ENCODE measurements at places on chromosomes 7 and 10. TPM values are rescaled to one million over a fixed set of nuclear protein-coding genes. Genes with fewer than 3 reads are reported as not detected.
A peak's percentile ranks its signal among the peaks of the same experiment; 100 is the strongest.

Gene STMP1
- total RNA-seq: 29.5 TPM

Gene SNX10
- total RNA-seq: 21.8 TPM

Gene PDK4
- total RNA-seq: 1.4 TPM

Gene TFPI2
- total RNA-seq: 2.9 TPM

Gene DHX32
- 117 TPM for total RNA-seq

- DNase-seq: no peak
- H3K4me3 ChIP-seq: no peak overlapping the region
- no peaks in the 10 kb centered on the region for H3K36me3 ChIP-seq
- H3K27me3 ChIP-seq: no peaks in the 10 kb centered on the region
- peaks cover 21% of the 10 kb centered on the region for H3K4me1 ChIP-seq
- no peak overlapping the region for H3K27ac ChIP-seq
Measured at GRCh38 chr7:155202106-155202871, 95.4 kb upstream of the INSIG1 start.

DNA sequence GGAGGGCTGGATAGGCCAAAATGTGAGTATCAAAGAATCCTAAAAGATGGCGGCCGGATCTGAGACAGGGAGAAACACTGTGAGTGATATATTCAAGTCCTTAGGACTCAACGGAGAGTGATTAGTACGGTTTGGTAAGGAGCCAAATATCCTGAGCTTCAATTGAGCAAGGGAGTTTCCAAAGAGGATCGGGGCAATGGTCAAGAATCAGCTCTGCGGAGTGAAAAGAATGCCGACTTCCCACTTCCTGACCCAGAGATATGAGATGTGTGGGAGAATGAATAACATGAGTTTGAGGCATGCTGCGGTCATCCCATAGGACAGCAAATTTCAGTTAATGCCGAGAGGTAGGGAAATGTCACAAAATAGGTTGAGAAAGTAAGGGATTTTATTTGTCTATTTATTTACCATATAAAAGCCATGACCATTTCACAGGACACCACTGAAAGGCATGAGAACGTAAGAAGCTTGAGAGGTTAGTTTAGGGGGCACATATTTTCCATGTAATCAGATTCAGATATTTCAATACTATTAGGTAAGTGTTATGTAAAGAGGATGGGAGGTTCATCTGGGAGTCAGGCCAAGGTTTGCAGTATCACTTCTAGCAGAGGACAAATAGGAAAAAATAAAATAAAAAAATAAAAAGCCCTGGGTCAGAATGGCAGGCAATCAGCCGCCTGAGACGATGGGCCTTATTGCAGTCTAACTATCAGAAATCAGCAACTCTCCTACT lies 165.6 kb downstream of the HGF start:
- no peaks in the 10 kb centered on the region for H3K27me3 ChIP-seq
- DNase-seq: no peak
- H3K36me3 ChIP-seq: no peaks in the 10 kb centered on the region
- no peak overlapping the region for H3K4me3 ChIP-seq
- no peak overlapping the region for H3K27ac ChIP-seq
- no peaks in the 10 kb centered on the region for H3K4me1 ChIP-seq

- no peak for DNase-seq
- 0 out of 2 replicates have a peak, but pooled peaks cover 3% of the 10 kb centered on the region for H3K4me1 ChIP-seq
- H3K27me3 ChIP-seq: no peaks in the 10 kb centered on the region
Measured at GRCh38 chr10:21749788-21750187, 215.8 kb downstream of the MLLT10 start.

DNA sequence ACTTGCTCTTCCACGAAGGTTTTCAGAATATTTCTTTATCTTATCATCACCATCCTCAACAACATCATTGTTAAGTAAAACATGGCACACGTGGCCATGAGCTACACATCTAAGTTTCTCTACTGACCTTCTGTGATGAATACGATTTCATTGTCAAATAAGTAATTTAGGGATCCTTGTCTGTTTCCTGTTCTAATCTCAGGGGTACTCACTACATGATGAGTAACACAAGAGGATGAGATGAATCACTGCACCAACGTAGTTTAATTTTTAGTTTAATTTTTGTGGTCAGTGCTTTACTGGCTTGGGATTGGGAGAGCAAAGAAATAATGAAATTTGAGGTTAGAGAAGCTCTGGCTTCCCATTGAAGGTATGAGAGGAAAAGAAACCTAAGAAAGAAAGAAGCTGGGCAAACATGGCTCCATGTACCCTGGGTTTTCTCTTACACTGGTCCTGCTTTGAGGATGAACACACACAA lies 461.9 kb upstream of the KLF6 start:
- no peaks in the 10 kb centered on the region for H3K36me3 ChIP-seq
- H3K27me3 ChIP-seq: no peaks in the 10 kb centered on the region
- H3K27ac ChIP-seq: peak overlapping the region; percentile 95
- no peak overlapping the region for H3K4me3 ChIP-seq

GRCh38 chr10:74500026-74500704 lies 326.2 kb upstream of the KAT6B start:
- no peak overlapping the region for H3K4me3 ChIP-seq
- no peak for DNase-seq
- no peak overlapping the region for H3K27ac ChIP-seq

GRCh38 chr7:150978126-150978789 lies at the start of gene KCNH2:
Gene KCNH2 (minus strand): TSS chr7:150978321. CDS start chr7:150977913, 408 bp downstream.
- H3K27ac ChIP-seq: no peak within 1 kb of the TSS
- peak within 1 kb of the TSS; percentile 53 for H3K4me3 ChIP-seq
- peaks cover 3% of the 10 kb centered on the region for H3K27me3 ChIP-seq
- no peak for DNase-seq
- no peaks in the 10 kb centered on the region for H3K36me3 ChIP-seq

DNA sequence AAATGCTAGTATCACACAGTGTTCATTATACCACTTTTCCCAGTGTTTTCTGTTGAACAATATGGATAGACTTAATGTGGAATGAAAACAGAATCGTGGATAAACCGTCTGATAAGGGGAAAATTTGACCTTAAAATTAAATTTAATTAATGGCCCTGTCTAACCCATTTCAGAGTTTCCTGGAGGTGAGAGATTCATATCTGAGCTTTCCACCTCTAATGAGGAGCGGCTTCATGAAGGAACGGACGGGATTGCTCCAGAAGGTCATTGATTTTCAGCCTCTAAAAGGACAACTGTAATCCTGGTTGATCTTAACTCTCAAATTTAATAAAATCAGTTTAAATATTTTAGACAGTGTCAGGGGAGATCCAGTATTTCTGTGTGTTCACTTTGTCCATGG lies 874.9 kb downstream of the GRID1 start:
- no peaks in the 10 kb centered on the region for H3K36me3 ChIP-seq
- no peak for DNase-seq
- H3K27ac ChIP-seq: no peak overlapping the region
- H3K27me3 ChIP-seq: no peaks in the 10 kb centered on the region
- no peak overlapping the region for H3K4me3 ChIP-seq

DNA sequence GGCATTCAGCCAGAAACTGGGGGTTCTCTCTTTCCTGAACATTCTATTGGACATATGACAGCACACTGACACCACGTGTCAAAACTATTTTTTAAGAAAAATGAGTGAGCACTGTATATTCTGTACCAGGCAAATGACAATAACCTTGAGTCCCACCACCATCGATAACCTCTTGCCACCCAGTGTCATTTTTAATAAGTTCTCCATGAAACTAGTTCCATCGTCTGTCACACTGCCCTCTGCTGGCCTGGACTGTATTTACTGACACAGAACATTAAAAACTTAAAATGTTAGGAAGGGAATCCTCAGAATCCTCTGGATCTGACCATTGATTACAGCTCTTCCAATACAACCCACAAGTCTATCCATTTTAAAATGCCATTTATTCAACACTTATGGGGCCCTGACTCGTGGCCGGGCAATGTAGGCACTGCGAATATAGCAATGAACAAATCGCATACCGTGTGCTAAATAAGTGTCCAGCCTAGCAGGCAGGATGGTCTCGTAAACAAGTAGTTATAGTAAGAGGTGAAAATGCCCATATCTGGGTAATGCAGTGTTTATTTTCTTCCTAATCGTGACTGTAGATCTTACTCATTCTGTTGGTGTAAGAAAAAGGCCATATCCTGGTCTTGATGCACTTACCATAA lies 35.9 kb upstream of the CACNB2 start:
- no peak overlapping the region for H3K4me3 ChIP-seq
- H3K27ac ChIP-seq: no peak overlapping the region
- no peaks in the 10 kb centered on the region for H3K27me3 ChIP-seq
- peak; percentile 5 for DNase-seq

GRCh38 chr7:156005202-156005691 lies 193.0 kb upstream of the SHH start:
- no peaks in the 10 kb centered on the region for H3K36me3 ChIP-seq
- no peak overlapping the region for H3K27ac ChIP-seq
- no peaks in the 10 kb centered on the region for H3K27me3 ChIP-seq
- no peaks in the 10 kb centered on the region for H3K4me1 ChIP-seq
